ENCODE measurements at places on chromosomes 3 and 15.

DNA sequence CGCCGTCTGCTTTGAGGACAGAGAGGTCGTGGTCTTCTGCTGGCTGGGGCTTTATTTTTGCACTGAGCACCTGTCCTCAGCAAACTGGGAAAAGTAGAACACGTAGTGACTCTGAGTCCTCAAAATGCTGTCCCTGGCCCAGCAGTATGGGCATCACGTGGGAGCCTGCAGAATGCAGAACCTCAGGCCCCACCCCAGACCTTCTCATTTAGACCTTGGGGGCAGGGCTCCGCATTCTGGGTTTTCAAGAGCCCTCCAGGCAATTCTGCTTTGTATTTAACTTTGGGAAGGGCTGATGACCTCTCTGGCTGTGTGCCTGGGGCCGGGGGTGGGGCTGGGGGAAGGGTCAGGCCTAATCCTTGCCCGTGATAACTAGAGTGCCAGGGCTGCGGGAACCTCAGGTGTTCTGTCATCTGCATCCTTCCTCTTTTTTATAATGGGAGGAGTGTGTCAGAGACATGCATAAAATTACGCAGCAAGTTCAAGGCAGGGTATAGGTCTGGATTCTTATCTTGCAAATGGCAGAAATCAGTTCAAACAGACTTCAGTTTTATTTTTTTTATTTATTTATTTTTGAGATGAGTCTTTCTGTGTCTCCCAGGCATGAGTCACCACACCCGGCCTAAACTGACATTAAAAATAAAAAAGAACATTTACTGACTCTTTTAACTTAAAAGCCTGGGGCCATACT, 11.1 kb downstream of the SLC6A6 start:
- H3K27me3 ChIP-seq = no peaks in the 10 kb centered on the region
- no peak for DNase-seq

GRCh38 chr3:44248152-44248551, 6.5 kb downstream of the TOPAZ1 start:
- no peak overlapping the region for H3K4me3 ChIP-seq
- H3K4me1 ChIP-seq = no peaks in the 10 kb centered on the region
- no peak for DNase-seq
- H3K27me3 ChIP-seq = no peaks in the 10 kb centered on the region
- H3K36me3 ChIP-seq = peaks cover 10% of the 10 kb centered on the region

DNA sequence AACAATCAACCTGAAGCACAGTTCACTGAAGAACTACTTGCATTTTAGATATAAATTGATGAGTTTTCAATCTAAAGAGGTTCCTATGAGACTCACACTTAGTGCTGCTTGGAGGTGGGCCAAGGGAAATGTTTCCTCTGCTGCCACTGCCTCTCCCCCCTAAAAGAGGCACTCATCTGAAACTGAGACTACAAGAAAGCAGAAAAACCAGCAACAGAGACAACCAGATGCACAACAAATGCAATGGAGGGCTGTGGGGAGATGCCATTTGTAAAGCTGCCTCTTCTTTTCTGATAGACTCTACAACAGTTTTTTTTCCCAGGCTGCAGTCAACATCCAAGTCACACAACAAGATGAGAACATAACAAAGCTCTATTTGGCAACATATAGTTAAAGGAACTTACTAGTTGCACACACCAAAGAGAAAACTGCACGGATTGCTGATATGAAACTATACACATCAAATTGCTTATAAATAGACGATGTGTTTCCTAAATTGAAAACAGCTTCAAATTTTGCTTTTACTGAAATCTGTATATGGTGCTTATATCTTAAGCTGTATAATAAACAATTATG, 11.0 kb downstream of the TSPAN3 start:
- H3K36me3 ChIP-seq = no peaks in the 10 kb centered on the region
- H3K4me3 ChIP-seq = no peak overlapping the region
- H3K27me3 ChIP-seq = no peaks in the 10 kb centered on the region
- no peak overlapping the region for H3K27ac ChIP-seq
- DNase-seq = no peak

- H3K36me3 ChIP-seq = no peaks in the 10 kb centered on the region
- no peak for DNase-seq
- H3K27ac ChIP-seq = no peak overlapping the region
- H3K4me1 ChIP-seq = no peaks in the 10 kb centered on the region
Measured at GRCh38 chr3:189393598-189393997, 221.8 kb downstream of the TPRG1 start.

- no peaks in the 10 kb centered on the region for H3K27me3 ChIP-seq
- H3K4me3 ChIP-seq = no peak overlapping the region
- DNase-seq = no peak
- H3K4me1 ChIP-seq = peaks cover 14% of the 10 kb centered on the region
Measured at GRCh38 chr15:27479296-27480140, 508.5 kb downstream of the GABRG3 start.

GRCh38 chr3:186998937-186999368, 68.6 kb downstream of the ST6GAL1 start:
- peak overlapping the region; percentile 7 for H3K27ac ChIP-seq
- H3K27me3 ChIP-seq = no peaks in the 10 kb centered on the region
- peak overlapping the region; percentile 19 for H3K4me3 ChIP-seq
- peaks cover 27% of the 10 kb centered on the region for H3K36me3 ChIP-seq
- DNase-seq = peak; percentile 94

DNA sequence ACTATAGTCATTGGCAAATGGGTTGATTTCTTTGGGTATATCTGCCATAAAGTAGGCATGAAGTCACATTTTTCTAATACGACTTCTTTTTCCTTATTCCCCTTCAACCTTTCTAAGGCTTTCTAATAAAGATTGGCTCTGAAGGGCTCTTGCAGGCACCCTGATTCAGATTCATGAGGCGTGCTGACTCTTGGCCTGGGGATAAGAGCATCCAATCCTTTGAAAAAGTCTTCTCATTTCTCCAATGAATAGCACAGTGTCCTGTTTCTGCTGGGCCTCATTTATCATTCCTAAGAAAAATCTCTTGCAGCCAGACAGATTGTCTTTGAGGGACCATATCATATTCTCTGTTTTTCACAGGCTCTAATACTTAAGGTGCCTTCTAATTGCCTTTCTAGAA, 32.3 kb upstream of the BNIP2 start:
- no peaks in the 10 kb centered on the region for H3K36me3 ChIP-seq
- no peak for DNase-seq
- H3K27ac ChIP-seq = no peak overlapping the region
- H3K27me3 ChIP-seq = no peaks in the 10 kb centered on the region
- no peaks in the 10 kb centered on the region for H3K4me1 ChIP-seq
